ENCODE measurements at places on chromosomes 7 and 10. TPM values are rescaled to one million over a fixed set of nuclear protein-coding genes. Genes with fewer than 3 reads are reported as not detected.

Gene PRLHR
- total RNA-seq: not detected

Gene HOXA13
- not detected for total RNA-seq

Gene PAX4
- total RNA-seq: not detected

Gene ZNF467
- total RNA-seq: 0.26 TPM

Gene SFXN4
- total RNA-seq: 9.8 TPM

Gene AGMO
- 0.93 TPM for total RNA-seq

Gene NT5C2
- total RNA-seq: 82.0 TPM

Gene ITPRIP
- 25.4 TPM for total RNA-seq

Gene ABCB4
- total RNA-seq: 3.9 TPM

Gene CRYGN
- total RNA-seq: 0.13 TPM

Gene CDK1
- total RNA-seq: 43.1 TPM

Gene GTF2IRD1
- total RNA-seq: 4.4 TPM

Gene OR9A2
- not detected for total RNA-seq

Gene ATG9B
- not detected for total RNA-seq

Gene IMMP2L
- total RNA-seq: 9.3 TPM

Gene UPK3BL1
- total RNA-seq: 11.9 TPM

Gene OR2A1
- under 0.01 TPM for total RNA-seq

Gene TAS2R41
- not detected for total RNA-seq

Gene SLC35B4
- total RNA-seq: 21.5 TPM
